ENCODE measurements at places on chromosomes 4 and X. TPM values are rescaled to one million over a fixed set of nuclear protein-coding genes. Genes with fewer than 3 reads are reported as not detected.

GRCh38 chr4:180751009-180751408 is 1492.2 kb upstream of the TENM3 start:
- H3K4me1 ChIP-seq, result no peaks in the 10 kb centered on the region
- H3K27me3 ChIP-seq, result no peaks in the 10 kb centered on the region
- no peak overlapping the region for H3K4me3 ChIP-seq
- H3K27ac ChIP-seq, result no peak overlapping the region
- H3K36me3 ChIP-seq, result no peaks in the 10 kb centered on the region

DNA sequence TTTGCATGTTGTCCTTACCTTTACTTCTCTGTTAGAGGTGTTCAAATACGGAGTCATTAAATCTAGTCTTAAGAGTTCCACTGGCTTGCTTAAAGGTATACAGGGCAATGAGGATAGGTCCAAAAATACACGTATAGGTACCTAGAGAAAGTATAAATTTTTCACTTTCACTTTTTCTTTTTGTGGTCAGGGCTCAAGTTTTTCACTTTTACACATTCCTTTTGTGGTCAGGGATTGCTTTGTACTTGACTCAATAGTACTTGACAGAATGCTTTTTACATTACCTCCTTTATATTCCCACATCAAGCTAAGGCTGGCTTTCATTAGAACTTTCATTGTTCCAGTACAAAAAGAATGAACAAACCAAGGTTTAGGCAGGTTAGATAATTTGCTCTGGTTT is 21.7 kb downstream of the TMEM184C start:
- H3K4me1 ChIP-seq, result no peaks in the 10 kb centered on the region
- no peaks in the 10 kb centered on the region for H3K27me3 ChIP-seq
- no peak for DNase-seq

Gene RAB9A
- 30.5 TPM for total RNA-seq

- no peak overlapping the region for H3K27ac ChIP-seq
- peaks cover 8% of the 10 kb centered on the region for H3K4me1 ChIP-seq
- no peaks in the 10 kb centered on the region for H3K27me3 ChIP-seq
- DNase-seq, result no peak
Observed at GRCh38 chr4:104749062-104749461, 254.4 kb upstream of the CXXC4 start.

DNA sequence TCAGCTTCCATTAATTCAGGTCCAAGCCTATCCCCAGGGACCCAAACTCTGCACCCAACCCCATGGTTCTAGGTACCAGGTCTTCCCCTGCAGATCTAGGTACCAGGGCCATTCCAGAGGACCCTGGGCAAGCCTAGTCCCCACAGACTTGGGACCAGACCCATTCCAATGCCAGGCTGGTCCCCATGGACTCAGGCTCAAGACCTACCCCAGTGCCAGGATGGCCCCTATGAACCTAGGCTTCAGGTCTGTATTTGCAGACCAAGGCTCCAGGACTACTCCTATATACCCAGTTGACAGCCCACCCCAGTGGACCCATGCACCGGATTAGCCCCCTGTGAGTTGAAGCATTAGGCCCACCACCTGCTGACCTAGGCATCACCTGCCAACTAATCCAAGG is 8.9 kb downstream of the MTHFD2L start:
- peaks cover 3% of the 10 kb centered on the region for H3K4me1 ChIP-seq
- no peak overlapping the region for H3K27ac ChIP-seq
- no peak for DNase-seq
- H3K36me3 ChIP-seq, result no peaks in the 10 kb centered on the region
- peaks cover 3% of the 10 kb centered on the region for H3K27me3 ChIP-seq

Measured in neural progenitor cell (in vitro differentiated cells).